ENCODE measurements at places on chromosomes 2 and 18.

GRCh38 chr2:79530443-79530842 is 17.6 kb downstream of the CTNNA2 start:
- DNase-seq: no peak

- DNase-seq: no peak
Observed at GRCh38 chr18:48336332-48336731, 72.9 kb downstream of the ZBTB7C start.

GRCh38 chr18:67916097-67916496 is 399.6 kb upstream of the DSEL start:
- DNase-seq: no peak

- no peak for DNase-seq
Observed at GRCh38 chr2:26475037-26475436, 2.9 kb downstream of the OTOF start.

GRCh38 chr2:88144271-88144670 is 16.4 kb upstream of the FABP1 start:
- DNase-seq: no peak

- no peak for DNase-seq
Observed at GRCh38 chr2:39712953-39713352, 47.2 kb downstream of the TMEM178A start.

GRCh38 chr18:58143386-58143785 is 99.4 kb downstream of the NEDD4L start:
- no peak for DNase-seq

DNA sequence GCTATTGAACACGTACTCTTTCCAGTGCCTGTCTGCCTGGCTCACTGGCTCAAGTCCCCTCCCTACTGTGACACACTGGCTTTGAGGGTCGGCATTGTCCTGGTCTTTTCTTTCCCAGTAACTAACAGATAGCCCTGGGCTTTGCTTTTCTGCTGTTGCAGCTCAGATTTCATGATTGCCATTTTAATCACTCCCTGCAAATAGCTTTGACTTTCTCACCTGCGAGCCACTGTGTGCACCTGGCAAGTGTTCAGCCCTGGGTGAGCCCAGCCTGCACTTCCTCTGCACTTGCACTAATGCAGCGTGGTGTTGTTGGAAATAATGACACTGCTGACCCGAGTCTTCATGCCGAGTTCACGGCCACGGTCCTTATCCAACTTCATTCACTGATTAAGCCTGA is 52.9 kb downstream of the DCDC2C start:
- no peak for DNase-seq

DNA sequence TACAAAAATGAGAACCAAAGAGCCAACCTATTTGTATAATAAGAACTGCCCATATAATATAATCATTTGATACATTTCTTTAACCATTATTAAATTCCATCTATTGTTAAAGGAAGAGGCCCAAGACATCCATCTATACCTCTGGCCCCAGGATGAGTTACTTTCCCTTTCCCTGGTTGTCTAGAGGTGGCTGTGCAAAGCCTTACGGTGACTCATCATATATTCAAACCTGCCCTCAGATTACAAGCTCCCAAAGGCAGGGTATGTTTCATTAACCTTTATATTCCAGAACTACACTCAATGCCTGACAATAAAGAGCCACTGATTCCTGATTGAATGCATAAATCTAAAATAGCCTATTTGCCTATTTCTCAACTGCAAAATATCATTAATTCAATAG is 105.8 kb upstream of the PID1 start:
- DNase-seq: no peak

DNA sequence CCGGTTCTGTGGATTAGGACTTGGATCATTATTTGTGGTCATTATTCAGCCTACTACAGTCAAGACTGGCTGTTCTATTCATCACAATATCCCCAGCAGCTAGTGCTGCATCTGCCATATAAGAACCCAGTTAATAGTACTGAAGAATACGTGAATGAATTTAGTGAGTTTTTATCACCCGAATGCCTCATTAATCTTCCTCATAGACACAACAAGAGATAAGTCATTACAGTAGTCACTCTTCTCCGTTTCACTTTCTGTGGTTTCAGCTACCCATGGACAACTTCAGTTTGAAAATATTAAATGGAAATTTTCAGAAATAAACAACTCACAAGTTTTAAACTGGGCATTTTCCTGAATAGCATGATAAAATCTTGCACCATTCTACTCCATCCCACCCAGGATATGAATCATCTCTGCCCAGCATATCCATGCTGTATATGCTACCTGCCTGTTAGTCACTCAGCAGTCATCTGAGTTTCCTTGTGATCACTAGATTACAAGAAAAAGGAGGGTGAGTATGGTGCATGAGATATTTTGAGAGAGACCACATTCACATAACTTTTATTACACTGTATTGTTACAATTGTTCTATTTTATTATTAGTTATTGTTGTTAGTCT is 363.7 kb upstream of the CHAC2 start:
- no peak for DNase-seq

GRCh38 chr2:57407772-57408201 is 638.8 kb upstream of the VRK2 start:
- no peak for DNase-seq

- no peak for DNase-seq
Observed at GRCh38 chr2:217307023-217307422, 447.2 kb upstream of the TNP1 start.

GRCh38 chr2:2230433-2230817 is 100.7 kb downstream of the MYT1L start:
- DNase-seq: no peak

GRCh38 chr2:186533717-186534116 is 47.7 kb downstream of the ZC3H15 start:
- DNase-seq: no peak

DNA sequence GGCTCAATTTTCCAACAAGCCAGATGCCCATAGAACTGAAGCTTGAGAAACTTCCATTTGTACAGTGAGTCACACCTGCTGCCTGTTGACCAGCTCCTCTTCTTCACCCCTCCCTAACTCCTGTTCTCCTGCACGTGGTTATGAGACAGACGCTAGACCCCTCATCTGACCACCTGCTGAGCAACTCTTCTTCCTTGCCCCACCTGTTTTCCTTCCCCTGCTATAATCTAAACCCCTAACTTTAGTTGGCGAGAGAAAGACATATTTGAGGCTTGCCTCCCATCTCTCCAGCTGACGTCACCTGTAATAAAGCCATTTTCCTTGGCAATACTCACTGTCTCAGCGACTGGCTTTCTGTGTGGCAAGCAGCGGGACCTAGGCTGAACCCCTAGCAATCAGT is 22.3 kb upstream of the ITM2C start:
- no peak for DNase-seq

DNA sequence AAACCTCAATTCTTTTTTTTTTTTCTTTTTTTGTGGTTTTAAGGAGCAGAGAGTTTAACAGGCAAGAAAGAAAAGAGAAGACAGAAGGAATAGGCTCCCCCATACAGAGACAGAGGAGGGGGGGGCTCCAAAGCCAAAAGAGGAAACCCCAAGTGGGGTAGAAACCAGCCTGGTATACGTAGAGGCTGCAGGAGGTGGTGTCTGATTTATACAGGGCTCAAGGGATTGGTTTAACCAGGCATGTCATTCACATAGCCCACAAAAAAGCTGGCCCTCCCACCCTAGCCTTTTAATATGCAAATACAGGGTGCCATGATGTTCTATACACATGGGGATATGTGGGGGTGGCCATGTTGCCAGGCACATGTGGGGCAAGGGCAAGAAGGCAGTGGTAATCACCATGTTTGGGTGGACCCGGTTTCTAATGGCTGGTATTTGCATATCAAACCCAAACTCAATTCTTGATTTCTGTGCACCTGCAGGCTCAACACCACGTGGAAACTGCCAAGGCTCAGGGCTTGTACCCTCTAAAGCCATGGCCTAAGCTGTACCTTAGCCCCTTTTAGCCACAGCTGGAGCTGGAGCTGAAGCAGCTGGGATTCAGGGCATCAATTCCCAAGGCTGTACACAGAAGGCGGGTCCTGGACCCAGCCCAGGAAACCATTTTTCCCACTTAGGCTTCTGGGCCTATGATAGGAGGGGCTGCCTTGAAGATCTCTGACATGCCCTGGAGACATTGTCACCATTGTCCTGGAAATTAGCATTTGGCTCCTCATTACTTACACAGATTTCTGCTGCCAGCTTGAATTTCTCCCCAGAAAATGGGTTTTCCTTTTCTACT is 170.3 kb downstream of the MAIP1 start:
- no peak for DNase-seq

GRCh38 chr2:50858156-50858555 is 173.8 kb downstream of the NRXN1 start:
- no peak for DNase-seq

DNA sequence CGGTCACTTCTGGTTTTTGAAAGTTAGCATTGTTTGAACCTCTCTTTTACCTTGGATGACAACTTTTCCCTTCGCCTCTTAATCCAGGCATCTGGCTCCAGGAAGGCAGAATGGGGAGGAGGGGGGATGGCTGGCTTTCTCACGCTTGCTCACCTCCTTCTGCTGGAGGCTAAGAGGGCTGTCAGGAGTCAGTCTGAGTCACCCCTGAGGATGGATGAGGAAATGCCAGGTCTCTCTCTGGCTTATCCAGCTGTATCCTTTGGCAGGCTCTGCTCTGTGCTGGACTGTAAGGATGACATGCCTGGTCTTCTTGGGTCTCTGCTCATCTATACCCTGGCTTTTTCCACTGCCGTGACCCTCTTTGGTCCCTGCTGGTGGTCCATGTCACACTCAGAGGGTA is 142.9 kb upstream of the GYPC start:
- no peak for DNase-seq

GRCh38 chr2:74694281-74694680 is 40.2 kb downstream of the SEMA4F start:
- DNase-seq: no peak

DNA sequence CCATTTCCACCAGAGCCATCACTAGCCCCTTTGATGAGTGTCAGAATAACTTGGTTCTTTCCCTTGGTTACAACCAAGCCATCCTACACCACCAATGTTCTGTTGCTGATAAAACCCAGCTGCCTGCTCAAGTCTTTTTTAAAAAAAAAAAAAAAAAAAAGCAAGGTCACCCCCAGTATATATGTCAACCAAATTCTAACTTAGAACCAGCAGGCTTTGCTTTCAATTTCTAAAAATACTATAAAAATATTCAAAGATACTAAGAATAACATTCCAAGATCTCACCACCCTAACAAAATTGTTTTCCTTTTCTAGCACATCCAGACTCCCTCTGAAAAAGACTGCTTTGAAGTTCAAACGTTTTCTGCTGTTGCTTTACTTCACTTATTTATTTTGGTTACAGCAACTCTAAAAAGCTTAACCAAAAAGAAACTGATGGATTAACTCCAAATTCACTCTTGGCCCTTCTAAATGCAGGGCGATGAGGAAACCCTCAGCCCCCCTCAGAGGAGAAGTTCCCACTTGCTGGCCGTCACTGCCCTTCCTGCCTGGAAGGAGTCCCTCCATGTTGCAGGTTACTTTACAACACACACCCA is 10.9 kb downstream of the UXS1 start:
- DNase-seq: no peak

- no peak for DNase-seq
Observed at GRCh38 chr2:86464652-86465051, 23.5 kb downstream of the KDM3A start.

- DNase-seq: no peak
Observed at GRCh38 chr2:62570861-62571698, 65.1 kb upstream of the TMEM17 start.

- DNase-seq: no peak
Observed at GRCh38 chr2:64000630-64001381, 18.4 kb downstream of the VPS54 start.

DNA sequence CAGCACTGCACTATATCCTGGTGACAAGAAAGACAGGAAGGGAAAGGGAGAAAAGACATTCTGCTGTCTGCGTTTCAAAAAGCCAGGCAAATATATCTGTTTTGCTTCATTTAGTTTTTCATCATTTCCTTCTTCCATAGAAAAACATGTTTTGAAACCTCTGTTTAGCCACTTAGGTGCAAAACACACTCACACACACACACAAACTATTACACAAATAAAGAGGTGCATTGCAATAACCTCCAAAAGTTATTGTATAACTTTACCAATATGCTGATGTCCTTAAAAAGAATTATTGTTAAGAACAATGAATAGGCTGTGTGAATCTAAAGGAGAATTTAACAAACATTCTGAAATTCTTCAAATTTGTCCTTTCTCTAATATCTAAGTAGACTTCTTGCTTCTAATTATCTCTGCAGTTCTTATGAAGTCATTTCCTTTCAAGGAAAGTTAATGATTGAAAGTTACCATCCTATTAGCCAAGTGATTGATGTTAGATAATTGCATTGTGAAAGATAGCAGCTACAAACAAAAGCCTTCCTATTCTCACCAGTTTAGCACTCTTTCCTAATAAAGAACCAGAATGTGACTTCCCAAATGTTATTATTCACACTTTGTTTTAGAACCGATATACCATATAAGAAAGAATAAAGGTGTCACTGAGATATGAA is 516.7 kb downstream of the KCNJ3 start:
- no peak for DNase-seq

DNA sequence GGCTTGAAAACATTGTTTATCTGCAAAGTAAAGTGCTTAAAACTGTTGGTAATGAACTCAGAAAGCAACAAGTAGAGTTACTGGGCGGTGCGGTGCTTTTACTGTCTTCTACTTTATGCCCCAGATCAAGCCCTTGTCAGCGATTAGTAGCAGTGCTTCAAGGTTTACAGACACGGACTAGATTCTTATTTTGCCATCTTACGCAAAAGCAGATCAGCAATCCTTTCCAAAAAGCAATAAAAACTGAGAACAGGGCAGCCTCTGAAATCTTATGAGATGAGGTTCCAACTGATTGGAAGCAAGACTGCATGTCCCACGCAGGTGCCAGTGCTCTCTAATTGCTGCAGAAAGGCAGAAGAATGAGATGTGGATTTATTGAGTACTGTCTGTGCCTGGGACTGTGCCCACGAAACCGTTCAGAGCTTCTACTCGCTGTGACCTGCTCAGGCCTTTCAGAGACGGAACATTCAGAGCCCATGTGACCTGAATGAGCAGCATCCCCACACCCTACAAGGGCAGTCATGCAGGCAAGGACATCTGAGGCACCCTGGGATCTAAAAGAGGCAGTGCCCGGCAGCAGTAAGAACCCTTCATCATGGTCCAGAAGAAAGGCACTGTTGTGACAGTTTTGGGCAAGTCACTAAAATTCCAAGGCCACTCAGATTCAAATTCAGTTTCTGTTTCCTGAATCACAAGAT is 15.7 kb downstream of the COL4A3 start:
- DNase-seq: no peak

GRCh38 chr2:41821167-41821566 is 226.7 kb upstream of the PKDCC start:
- no peak for DNase-seq

DNA sequence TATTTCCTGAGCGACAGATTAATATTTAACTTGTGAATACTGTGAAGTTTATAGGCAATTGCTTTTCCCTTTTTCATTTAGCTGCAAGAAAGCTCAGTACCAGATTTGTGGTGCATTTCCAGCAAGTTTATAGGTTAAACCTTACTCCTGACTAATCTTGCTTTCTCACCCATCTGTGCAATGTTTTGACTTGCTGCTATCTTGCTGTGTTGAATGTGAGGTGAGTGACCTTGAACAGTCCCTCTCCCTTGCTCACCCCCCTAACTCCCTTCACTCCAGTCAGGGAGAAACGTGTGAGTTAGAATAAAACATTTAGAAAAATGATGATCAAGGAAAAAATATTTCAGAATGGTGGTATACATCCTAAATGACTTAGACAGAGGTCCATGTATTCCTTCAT is 39.8 kb upstream of the PARD3B start:
- no peak for DNase-seq
